Naive B cell (primary cell): ENCODE measurements at places on chromosomes 13 and 19. TPM values are rescaled to one million over a fixed set of nuclear protein-coding genes. Genes with fewer than 3 reads are reported as not detected.

DNA sequence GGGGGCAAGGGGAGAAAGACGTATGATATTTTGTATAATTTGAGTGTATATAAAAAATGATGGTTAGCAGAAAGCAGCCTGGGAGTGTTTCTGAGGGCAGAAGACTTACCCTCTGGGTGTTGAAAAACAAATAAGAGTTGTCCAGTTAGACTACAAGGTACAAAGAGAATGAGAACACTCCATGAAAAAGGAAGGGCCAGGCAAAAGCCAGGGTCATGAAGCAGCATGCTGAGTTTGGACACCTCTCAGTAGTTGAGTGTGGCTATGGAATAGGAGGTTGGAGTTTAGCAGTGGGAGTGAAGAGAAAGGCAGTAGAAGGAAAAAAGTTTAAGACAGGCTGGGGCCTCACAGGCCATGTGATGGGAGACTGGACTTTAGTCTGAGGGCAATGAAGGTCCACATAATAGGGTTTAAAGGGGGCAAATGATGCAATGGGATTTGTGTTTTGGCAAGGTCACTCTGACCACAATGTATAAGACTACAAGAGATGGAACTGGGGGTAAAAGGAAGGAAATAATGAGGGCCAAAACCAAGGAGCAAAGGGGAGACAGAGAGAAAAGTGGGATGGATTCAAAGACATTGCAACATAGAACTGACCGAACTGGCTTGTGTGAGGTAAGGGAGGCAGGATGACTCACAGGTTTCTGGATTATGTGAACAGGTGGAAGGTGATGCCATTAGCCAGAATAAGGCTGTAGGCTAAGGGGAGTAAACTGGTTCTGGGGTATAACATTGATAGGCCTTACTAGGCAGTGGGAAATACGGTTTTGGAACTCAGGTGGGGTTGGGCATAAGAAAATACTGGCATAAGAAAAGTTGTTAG lies 76.6 kb downstream of the SERP2 start:
- no peak overlapping the region for H3K4me3 ChIP-seq
- DNase-seq = no peak
- no peaks in the 10 kb centered on the region for H3K36me3 ChIP-seq
- H3K4me1 ChIP-seq = peaks cover 2% of the 10 kb centered on the region
- H3K27me3 ChIP-seq = no peaks in the 10 kb centered on the region

DNA sequence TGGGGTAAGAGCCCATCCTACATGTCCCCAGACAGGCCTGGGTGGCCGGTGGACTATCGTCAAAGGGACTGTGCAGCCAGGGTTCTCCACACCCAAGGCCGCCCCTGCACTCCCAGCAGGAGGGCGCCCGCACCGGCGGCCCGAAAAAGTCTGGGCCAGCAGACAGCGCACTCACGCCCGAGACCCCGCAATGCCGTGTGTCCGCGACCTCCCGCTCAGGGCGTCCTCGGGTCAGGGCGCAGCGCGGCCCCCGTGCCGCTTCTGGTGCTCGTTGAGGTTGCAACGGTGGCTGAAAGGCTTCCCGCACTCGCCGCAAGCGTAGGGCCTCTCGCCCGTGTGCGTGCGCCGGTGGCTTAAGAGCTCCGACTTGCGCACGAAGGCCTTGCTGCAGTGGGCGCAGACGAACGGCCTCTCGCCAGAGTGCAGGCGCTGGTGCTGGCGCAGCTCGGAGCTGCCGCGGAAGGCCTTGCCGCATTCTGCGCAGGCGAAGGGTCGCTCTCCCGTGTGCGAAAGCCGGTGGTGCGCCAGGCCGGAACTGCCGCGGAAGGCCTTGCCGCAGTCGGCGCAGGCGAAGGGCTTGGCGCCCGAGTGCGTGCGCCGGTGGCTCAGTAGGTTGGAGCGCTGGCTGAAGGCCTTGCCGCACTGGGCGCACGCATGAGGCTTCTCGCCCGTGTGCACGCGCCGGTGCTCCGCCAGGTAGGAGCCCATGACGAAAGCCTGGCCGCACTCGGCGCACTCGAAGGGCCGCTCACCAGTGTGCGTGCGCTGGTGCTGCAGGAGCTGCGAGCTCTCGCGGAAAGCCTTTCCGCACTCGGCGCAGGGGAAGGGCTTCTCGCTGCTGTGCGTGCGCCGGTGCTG lies 2.8 kb upstream of the A1BG start:
- DNase-seq = no peak
- H3K27ac ChIP-seq = no peak overlapping the region
- peak overlapping the region; percentile 64 for H3K4me3 ChIP-seq
- no peaks in the 10 kb centered on the region for H3K36me3 ChIP-seq
- no peaks in the 10 kb centered on the region for H3K27me3 ChIP-seq

DNA sequence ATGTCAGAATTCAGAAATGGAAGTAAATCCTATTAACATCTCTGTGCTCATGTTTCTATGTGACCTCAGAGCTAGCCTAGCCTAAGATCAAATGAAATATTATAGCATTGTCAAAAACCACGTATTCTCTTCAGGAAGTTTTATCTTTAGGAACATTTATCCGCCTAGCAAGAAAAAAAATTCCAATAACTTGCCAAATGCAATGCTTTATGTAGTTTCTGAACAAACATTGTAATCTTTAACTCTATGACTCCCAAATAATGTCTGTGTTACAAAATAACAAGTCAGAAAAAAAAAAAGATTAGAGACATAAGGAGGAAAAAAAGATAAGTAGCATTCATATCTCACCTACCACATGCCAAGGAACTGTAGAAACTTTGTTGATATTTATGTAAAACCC lies 18.4 kb upstream of the IPO5 start:
- H3K4me1 ChIP-seq = peaks cover 3% of the 10 kb centered on the region
- DNase-seq = no peak
- peaks cover 58% of the 10 kb centered on the region for H3K27me3 ChIP-seq
- H3K27ac ChIP-seq = no peak overlapping the region
- no peaks in the 10 kb centered on the region for H3K36me3 ChIP-seq
- H3K4me3 ChIP-seq = no peak overlapping the region

DNA sequence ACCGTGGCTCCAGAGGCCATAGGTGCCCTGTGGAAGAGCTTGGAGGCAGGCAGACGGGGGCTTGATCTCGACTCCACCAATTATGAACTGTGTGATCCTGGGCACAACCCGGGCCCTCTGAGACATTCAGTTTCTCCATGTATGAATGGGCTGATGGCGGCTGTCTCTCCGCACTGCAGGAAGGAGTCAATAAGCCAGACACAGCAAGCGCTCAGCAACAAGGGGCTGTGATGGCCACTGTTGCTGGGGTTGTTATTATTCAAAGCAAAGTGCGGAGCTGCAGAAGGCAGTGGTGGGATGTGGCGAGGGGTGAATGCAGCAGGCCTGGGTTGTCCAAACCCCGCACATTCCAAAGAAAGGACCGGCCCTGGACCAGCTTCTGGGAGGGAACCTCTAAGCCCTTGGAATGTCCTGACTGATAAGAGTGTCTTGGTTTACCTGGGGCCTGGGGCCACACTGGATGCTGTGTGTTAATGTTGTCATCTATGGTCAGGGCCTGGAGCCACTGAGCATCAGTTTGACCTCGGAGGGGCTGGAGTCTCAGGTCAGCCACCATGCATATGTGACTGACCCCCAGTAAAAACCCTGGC lies 8.3 kb downstream of the TMEM143 start:
- peaks cover 17% of the 10 kb centered on the region for H3K36me3 ChIP-seq
- no peak overlapping the region for H3K4me3 ChIP-seq
- peaks cover 13% of the 10 kb centered on the region for H3K4me1 ChIP-seq
- H3K27ac ChIP-seq = no peak overlapping the region
- H3K27me3 ChIP-seq = no peaks in the 10 kb centered on the region

GRCh38 chr13:76917095-76917494 lies 30.9 kb upstream of the KCTD12 start:
- no peak overlapping the region for H3K27ac ChIP-seq
- no peak overlapping the region for H3K4me3 ChIP-seq
- no peak for DNase-seq
- peaks cover 5% of the 10 kb centered on the region for H3K27me3 ChIP-seq
- no peaks in the 10 kb centered on the region for H3K4me1 ChIP-seq
- no peaks in the 10 kb centered on the region for H3K36me3 ChIP-seq

- no peaks in the 10 kb centered on the region for H3K36me3 ChIP-seq
- peaks cover 10% of the 10 kb centered on the region for H3K4me1 ChIP-seq
- H3K4me3 ChIP-seq = peak overlapping the region; percentile 27
- peaks cover 67% of the 10 kb centered on the region for H3K27me3 ChIP-seq
- no peak for DNase-seq
- no peak overlapping the region for H3K27ac ChIP-seq
Measured at GRCh38 chr13:33017323-33017929, 1.2 kb downstream of the KL start.

- no peaks in the 10 kb centered on the region for H3K27me3 ChIP-seq
- H3K4me1 ChIP-seq = peaks cover 21% of the 10 kb centered on the region
- peak overlapping the region; percentile 94 for H3K4me3 ChIP-seq
- DNase-seq = peak; percentile 13
- peaks cover 26% of the 10 kb centered on the region for H3K36me3 ChIP-seq
Measured at GRCh38 chr19:53158119-53158656, 665 bp downstream of the ZNF347 start.

GRCh38 chr13:58032676-58033460 lies 401.3 kb downstream of the PCDH17 start:
- no peak overlapping the region for H3K4me3 ChIP-seq
- H3K36me3 ChIP-seq = no peaks in the 10 kb centered on the region
- no peaks in the 10 kb centered on the region for H3K4me1 ChIP-seq
- H3K27ac ChIP-seq = no peak overlapping the region

GRCh38 chr13:33855371-33855895 lies 37.5 kb downstream of the RFC3 start:
- no peaks in the 10 kb centered on the region for H3K27me3 ChIP-seq
- peaks cover 26% of the 10 kb centered on the region for H3K36me3 ChIP-seq
- H3K27ac ChIP-seq = no peak overlapping the region

GRCh38 chr13:112877066-112877465 lies 91.9 kb upstream of the MCF2L start:
- H3K36me3 ChIP-seq = no peaks in the 10 kb centered on the region
- no peaks in the 10 kb centered on the region for H3K27me3 ChIP-seq
- H3K4me1 ChIP-seq = peaks cover 41% of the 10 kb centered on the region
- H3K4me3 ChIP-seq = no peak overlapping the region

- H3K4me3 ChIP-seq = no peak overlapping the region
- H3K36me3 ChIP-seq = no peaks in the 10 kb centered on the region
Measured at GRCh38 chr19:16702123-16702522, 17.5 kb upstream of the NWD1 start.

GRCh38 chr19:53864308-53864836 lies 3.3 kb upstream of the MYADM start:
- H3K27ac ChIP-seq = peak overlapping the region; percentile 42
- H3K4me3 ChIP-seq = peak overlapping the region; percentile 71
- DNase-seq = no peak
- H3K4me1 ChIP-seq = peaks cover 41% of the 10 kb centered on the region
- H3K36me3 ChIP-seq = no peaks in the 10 kb centered on the region
- H3K27me3 ChIP-seq = peaks cover 5% of the 10 kb centered on the region

DNA sequence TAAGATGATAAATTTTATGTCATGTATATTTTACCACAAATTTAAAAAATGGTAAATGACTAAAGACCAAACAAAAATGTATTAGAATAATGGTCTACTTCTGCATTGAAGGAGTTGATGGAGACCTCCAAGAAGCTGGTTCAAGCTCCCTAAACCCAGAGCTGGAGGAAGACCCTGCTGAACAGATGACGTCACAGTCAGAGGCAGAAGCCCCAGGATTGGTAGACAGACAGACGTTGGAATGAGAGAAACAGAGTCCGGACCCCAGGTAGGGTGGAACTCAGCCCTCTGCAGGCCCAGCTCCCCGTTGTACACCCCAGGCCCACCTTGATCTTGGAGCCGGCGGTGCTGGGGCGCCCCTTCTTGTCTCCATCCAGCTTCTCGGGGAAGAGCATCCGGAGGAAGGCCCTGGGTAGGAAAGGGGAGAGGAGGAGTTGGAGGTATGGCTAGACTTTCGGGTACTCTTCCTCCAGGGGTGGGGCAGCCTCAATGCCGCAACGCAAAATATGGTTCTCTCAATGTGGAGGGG lies 25.7 kb upstream of the ZNF414 start:
- no peaks in the 10 kb centered on the region for H3K4me1 ChIP-seq
- peaks cover 5% of the 10 kb centered on the region for H3K36me3 ChIP-seq
- H3K27me3 ChIP-seq = no peaks in the 10 kb centered on the region
- H3K27ac ChIP-seq = no peak overlapping the region

DNA sequence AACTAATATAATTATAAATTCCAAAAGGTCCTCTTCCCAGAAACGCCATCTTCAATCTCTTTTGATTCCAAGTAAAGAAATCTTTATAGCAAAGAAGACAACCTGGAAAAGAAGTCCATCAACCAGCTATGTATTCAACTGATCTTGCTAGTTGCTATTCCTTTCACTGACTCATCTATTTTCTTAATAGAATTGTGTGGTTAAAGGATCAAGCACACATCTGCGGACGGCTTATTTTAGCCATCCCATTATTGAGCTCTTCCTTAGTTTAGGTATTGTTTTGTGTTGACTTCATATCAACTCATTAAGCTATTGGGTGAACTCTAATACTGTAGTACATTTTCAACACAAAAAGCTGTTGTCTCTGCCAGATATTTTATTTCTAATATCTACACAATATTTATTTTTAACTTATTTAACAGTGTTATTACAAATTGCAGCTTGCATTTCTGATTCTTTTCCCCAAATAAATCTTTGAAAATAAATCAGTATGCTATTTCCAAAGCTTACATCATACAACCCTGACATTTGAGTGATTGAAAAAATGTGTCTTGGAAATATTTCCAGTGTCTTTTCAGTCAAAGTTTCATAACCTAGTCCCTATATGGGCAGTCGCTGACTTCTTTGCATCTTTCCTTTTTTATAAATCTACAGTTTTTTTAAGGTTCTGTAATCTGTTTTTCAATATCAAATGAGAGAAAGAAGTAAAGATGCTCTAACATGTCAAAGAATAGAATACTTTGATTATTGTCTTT lies 158.8 kb upstream of the SPRY2 start:
- H3K4me1 ChIP-seq = no peaks in the 10 kb centered on the region
- DNase-seq = no peak
- no peak overlapping the region for H3K27ac ChIP-seq
- H3K36me3 ChIP-seq = no peaks in the 10 kb centered on the region

DNA sequence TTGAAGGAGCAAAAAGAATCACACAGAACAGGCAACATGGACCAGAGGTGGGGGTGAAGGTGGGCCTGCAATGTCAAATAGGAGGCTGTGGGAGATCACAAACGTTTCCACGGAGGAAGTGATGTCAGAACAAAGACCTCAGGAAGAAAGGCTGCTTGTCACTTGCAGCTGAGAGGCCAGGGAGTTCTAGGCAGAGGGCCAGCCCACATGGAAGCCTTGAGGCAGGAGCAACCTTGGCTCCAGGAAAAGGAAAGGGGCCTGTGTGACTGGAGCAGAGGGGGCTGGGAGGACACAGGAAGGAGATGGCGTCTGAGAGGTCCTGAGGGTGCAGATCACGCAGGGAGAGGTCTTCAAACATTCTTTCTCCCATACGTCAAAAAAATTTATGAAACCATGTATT lies 16.3 kb downstream of the ZNF160 start:
- peak overlapping the region; percentile 42 for H3K27ac ChIP-seq
- H3K27me3 ChIP-seq = no peaks in the 10 kb centered on the region
- H3K4me1 ChIP-seq = peaks cover 4% of the 10 kb centered on the region
- no peak for DNase-seq
- H3K4me3 ChIP-seq = no peak overlapping the region

The ZNF628 gene
- 0.94 TPM for polyA plus RNA-seq

The ZNF571 gene
- 11.4 TPM for polyA plus RNA-seq

The ZNF850 gene
- polyA plus RNA-seq = not detected

The CD79A gene
- 4,435 TPM for polyA plus RNA-seq

The MRI1 gene
- 5.4 TPM for polyA plus RNA-seq

The CLDND2 gene
- polyA plus RNA-seq = not detected

The KIR3DL2 gene
- not detected for polyA plus RNA-seq

The ABHD17A gene
- 59.4 TPM for polyA plus RNA-seq

The IRGC gene
- polyA plus RNA-seq = not detected

The VSTM2B gene
- polyA plus RNA-seq = not detected

The ARRDC5 gene
- 2.5 TPM for polyA plus RNA-seq

The INAFM1 gene
- polyA plus RNA-seq = 6.2 TPM
